ENCODE measurements at places on chromosomes 12 and 14. TPM values are rescaled to one million over a fixed set of nuclear protein-coding genes. Genes with fewer than 3 reads are reported as not detected.

The SMCO3 gene
- not detected for total RNA-seq

The NFE2 gene
- total RNA-seq, result not detected

The GPR68 gene
- 25.1 TPM for total RNA-seq

The FSCB gene
- total RNA-seq, result not detected

The KICS2 gene
- 11.3 TPM for total RNA-seq

The SERPINA5 gene
- not detected for total RNA-seq

The CPNE6 gene
- total RNA-seq, result not detected

The SLC10A1 gene
- not detected for total RNA-seq

Data from activated naive CD4-positive, alpha-beta T cell treated with anti-CD3 and anti-CD28 coated beads, Interleukin-2, amount 10 ng/mL, durations not matched to agents 5 hours and 36 hours (primary cell).